ENCODE measurements at places on chromosomes 16 and 17.

GRCh38 chr16:89123001-89123830 is 29.6 kb downstream of the ACSF3 start:
- DNase-seq: no peak

- DNase-seq: no peak
These were observed 873 bp downstream of the USP10 start for GRCh38 chr16:84700446-84701300.

- DNase-seq: no peak
These were observed 25.5 kb downstream of the RAB11FIP3 start for GRCh38 chr16:450785-451512.

GRCh38 chr17:7573324-7574080 is 5.9 kb upstream of the CD68 start:
- DNase-seq: peak; percentile 94

DNA sequence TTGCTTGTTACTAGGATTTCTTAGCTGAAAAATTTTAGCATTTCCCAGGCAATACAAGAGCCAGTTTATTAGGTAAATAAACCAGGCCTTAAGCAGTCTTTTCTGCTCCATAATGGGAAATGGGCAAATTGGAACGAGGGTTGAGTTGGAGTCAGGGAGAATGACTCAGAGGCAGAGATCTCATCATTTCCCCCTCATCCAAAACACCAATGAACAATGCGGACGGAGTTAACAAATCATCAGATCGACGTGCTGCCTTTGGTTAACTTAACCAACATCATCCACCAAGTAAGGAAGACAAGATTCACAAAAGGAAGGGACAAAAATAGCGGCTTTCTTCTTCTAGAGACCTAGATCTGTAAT is 243.5 kb downstream of the STX8 start:
- peak; percentile 49 for DNase-seq

DNA sequence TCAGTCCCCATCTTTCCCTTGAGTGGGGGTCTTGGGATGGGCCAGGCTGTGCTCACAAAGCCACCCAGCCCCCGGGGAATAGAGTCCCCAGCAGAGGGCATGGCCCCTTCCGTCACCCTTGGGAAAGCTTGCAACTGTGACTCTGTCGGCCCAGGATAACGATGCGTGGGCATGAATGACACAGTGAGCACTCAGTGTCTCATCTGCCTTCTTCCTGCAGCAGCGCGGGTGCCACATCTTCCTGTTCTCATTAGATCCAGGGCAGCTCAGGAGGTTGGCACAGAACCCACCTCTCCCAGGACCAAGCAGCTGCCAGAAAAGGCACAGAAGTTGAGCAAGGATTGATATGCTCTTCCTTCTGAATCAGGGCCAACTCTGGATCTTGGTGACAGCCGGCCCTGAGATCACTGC is 84.7 kb downstream of the MRC2 start:
- DNase-seq: no peak

DNA sequence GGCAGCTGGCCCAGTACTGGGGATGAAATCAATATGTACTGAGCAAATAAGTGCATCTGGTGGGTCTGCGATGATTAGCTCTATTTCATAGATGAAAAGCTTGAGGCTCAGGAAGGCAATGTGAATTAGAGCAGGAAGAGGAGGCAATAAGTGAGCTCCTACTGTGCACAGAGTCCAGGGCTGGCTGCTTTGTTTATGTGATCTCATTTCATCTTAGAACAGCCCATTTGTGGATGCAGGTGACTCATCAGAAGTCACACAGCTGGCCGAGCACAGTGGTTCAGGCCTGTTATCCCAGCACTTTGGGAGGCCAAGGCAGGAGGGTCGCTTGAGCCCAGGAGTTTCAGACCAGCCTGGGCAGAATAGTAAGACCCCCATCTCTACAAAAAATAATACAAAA is 7.1 kb downstream of the TMEM114 start:
- DNase-seq: no peak

- DNase-seq: no peak
These were observed 15.5 kb downstream of the NFAT5 start for GRCh38 chr16:69581297-69581696.

- DNase-seq: peak; percentile 10
These were observed 40.5 kb downstream of the DHRS7B start for GRCh38 chr17:21167303-21167702.

GRCh38 chr16:19639986-19640421 is 78.0 kb downstream of the KNOP1 start:
- DNase-seq: no peak

Data from fibroblast of skin of right quadriceps (primary cell).